ENCODE measurements at places on chromosomes 12 and 14.

- DNase-seq = no peak
Observed at GRCh38 chr12:103810111-103810510, 30.9 kb downstream of the NT5DC3 start.

GRCh38 chr12:16606201-16606849 lies 363 bp upstream of the LMO3 start:
- no peak for DNase-seq

- no peak for DNase-seq
Observed at GRCh38 chr12:58811346-58811745, 109.0 kb downstream of the LRIG3 start.

- DNase-seq = no peak
Observed at GRCh38 chr14:85873006-85873405, 343.1 kb downstream of the FLRT2 start.

DNA sequence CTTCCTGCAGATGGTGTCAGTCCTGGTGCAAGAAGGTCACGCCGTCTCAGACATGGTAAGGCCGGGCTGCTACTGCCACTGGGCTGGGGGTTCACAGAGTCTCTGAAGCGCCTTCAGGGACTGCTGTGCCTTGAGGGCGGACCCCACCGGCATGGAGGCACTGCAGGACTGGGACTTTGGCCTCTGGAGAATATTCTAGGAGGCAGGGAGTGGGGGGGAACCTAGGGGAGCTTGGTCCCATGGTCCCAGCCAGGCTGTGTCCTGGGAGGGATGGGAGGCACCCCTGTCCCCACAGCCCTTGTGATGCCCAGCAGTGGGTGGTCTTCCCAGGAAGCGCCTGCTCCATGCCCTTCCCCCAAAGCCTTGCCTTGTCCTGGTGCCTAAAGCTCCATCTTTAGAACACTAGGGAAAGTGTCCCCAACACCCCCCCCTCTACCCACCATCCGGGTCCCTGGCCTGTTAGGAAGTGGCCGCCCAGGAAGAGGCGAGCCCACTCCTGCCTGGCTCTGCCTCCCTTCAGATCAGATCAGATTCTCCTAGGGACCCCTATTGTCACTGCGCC lies 1.5 kb downstream of the AMN start:
- no peak for DNase-seq

- no peak for DNase-seq
Observed at GRCh38 chr12:131072451-131073230, 118.9 kb downstream of the ADGRD1 start.

GRCh38 chr12:70756791-70757190 lies 119.6 kb upstream of the PTPRB start:
- DNase-seq = no peak

DNA sequence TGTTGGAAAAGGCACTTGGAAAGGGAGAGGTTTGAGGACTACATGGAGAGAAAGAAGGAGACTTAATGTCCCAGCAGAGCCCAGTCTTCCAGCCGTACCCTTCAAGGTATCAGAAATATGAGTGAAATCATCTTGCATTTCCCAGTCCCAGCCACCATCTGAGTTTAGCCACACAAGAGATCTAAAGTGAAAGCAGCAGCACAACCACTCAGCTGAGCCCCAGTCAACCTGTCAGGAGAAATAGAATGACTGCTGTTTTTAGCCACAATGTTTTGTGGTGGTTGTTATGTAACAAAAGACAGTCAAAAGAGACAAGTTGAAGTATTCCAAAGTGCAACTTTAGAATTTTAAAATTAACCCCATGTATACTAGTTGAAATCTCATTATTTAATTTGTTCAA lies 28.0 kb downstream of the DERA start:
- DNase-seq = no peak

- no peak for DNase-seq
Observed at GRCh38 chr12:116039081-116039480, 238.4 kb downstream of the MED13L start.

DNA sequence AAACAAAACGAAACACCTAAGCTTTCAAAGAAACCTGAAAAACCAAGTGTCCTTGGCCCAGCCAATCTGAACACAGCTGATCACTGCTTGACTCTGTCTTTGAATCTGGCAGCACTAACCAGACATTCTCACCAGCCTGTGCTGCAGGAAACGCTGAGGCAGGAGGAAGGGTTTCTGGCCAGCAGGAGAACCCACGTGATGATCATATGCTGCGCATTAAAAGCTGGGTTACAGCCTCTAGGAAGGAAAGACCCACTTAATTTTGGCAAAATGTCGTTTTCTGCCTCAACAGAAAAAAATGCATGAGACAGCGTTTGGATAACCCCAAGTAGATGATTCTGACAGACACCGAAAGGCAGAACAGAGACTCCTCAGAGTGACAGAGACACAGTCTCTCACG lies 9.8 kb downstream of the APPL2 start:
- no peak for DNase-seq

- no peak for DNase-seq
Observed at GRCh38 chr12:113236539-113237399, 15.5 kb downstream of the TPCN1 start.

GRCh38 chr14:23078692-23079116 lies 16.2 kb downstream of the ACIN1 start:
- no peak for DNase-seq

Data from stimulated activated CD4-positive, alpha-beta T cell treated with anti-CD3 and anti-CD28 coated beads, Interleukin-15, amount 100 ng/mL, for 1 hour (primary cell).